Fibroblast of villous mesenchyme (primary cell): ENCODE measurements at places on chromosomes 7 and 10. TPM values are rescaled to one million over a fixed set of nuclear protein-coding genes. Genes with fewer than 3 reads are reported as not detected.

- DNase-seq: no peak
Measured at GRCh38 chr7:47008461-47008860, 573.5 kb downstream of the TNS3 start.

DNA sequence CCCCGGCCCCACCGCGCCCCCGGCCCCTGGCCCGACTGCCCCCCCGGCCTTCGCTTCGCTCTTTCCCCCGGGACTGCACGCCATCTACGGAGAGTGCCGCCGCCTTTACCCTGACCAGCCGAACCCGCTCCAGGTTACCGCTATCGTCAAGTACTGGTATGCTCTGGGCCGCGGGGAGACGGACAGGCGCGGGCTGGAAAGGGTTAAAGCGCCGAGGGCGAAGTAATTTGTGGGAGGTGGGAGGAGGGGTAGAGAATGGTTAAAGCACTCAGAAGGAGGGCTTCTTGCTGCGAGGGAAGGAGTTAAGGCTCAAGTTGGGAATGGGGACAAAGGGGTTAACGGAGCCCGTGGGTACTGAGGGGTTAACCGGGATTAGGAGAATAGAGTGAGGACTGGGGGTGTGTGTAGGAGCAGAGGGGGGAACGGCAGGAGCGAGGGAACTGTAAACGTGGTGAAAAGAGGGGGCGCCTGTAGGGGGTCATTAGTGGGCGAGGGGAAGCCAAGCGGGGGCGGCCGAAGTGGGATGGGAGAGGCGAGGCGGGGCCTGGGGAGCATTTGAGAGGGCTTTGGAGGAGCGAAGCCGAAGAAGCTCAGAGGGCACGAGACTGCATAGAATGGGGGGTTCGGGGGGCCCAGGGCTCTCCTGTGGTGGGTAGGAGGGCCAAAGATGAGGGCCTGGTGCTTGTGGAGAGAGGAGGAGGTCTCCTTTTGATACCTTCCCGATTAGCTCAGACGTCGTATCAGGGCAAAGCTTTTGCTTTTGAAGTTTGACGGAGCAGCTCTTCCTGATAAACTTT lies 605 bp downstream of the SUFU start:
- DNase-seq: peak; percentile 54

- no peak for DNase-seq
Measured at GRCh38 chr7:71842381-71842780, 569.8 kb downstream of the CALN1 start.

DNA sequence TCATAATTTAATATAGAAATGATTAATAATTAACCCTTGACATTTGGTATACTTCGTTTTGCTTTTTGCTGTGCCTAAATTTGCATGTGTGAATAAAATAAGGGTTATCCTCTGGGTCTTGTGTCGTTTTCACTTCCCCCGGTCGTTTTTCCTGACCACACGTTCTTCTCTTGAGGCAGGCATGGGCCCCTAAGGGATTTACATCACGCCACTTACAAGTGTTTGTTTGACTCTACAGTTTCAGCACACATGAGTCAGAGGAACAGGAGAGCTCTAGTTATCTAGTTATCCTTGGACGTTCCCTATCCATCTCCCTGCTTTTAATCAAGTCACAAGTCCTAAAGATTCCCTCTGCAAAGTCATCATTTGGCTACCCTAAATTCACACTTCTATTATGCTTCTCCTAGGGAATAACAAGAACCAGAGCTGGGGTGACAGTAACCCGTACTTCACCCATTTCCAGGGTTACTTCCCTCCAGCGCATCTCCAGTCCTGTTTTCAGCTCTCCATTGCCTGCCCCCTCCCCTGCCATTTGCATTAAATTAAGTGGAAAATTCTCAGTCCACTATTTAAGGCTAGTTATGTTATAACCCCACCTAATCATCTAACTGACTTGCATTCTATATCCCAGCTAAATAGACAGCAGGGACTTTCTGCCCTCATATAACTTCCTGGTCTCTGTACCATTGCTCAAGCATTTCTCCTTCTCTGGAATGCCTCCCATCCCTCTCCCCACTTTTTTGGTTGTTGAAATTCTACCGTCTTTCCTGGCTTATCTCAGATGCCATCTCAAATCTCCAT lies 206.9 kb downstream of the PTEN start:
- DNase-seq: peak; percentile 51

DNA sequence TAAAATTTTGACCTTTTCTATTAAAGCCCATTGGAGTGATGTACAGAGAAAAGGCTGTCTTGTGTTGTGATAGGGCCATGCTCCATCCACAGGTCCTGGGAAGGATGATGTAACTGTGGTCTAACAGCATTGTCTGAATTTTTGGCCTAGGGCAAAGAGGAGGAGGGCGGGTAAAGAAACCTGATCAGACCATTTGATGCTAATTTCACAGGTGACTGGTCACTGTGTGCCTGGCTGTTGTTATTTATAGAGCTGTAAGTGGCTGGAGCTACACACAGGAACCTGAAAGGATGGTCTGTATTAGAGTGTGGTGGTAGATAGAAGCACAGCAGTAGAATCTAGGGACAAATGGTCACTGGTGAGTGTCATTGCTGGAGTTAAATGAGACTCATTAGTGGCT lies 182.1 kb downstream of the AUTS2 start:
- no peak for DNase-seq

- DNase-seq: no peak
Measured at GRCh38 chr10:111516144-111516543, 439.3 kb downstream of the ADRA2A start.

GRCh38 chr7:27103489-27104226 lies 1.2 kb upstream of the HOXA2 start:
- no peak for DNase-seq

DNA sequence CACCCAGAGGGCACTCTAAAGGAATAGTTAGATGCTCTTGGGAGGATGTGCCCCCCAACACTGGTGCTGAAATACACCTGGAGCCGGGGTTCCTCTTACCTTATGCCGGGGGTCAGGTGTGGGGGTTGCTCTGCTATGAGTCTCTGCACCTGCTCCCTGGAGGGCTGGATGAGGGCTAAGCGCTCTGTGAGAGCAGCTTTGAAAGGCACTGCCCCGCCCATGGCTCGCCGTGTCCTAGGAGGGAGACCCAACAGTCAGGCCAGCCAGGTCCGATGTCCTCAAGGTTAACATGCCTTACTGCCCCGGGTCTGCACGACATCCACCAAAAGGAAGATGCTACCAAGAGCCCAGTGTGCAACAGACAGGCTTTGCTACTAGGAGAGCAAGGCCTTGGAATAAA lies 31.7 kb downstream of the PSPH start:
- no peak for DNase-seq

DNA sequence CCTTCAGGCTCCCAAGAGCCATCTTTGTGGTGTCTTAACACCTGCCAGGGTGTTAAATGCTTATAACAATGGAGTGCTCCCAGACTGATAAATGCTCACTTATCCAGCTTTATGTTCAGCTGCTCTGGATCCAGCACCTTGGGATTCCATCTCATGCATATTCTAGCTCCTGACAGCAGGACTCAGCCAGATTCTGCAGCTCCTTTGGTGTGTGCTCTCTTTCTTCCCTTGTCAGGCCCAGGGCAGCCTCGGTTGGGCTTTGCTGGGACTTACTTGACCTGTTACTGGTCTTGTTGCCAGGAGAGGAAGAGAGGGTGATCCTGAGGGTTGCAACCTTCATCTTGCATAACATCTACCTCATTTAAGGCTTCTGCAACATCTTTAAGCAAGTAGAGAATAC lies 59.4 kb upstream of the CCNY start:
- DNase-seq: no peak

DNA sequence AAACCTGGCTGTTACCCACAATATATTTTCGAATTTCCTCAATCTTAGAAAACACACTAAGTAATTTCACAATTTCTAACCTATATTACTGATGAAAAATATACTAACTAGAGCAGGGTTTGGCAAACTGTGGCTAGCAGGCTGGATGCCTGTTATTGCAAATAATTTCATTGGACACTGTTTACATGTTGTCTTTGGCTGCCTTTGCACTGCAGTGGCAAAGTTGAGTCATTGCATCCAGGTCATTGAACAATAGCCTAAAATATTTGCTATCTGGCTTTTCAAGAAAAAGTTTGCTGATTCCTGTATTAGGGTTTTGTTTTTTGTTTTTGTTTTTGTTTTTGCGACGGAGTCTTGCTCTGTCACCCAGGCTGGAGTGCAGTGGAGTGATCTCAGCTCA lies 47.2 kb downstream of the KIF11 start:
- DNase-seq: peak; percentile 31

- DNase-seq: no peak
Measured at GRCh38 chr10:125008689-125009638, 67.0 kb downstream of the ZRANB1 start.

- DNase-seq: no peak
Measured at GRCh38 chr7:24444666-24445440, 128.4 kb upstream of the PALS2 start.

DNA sequence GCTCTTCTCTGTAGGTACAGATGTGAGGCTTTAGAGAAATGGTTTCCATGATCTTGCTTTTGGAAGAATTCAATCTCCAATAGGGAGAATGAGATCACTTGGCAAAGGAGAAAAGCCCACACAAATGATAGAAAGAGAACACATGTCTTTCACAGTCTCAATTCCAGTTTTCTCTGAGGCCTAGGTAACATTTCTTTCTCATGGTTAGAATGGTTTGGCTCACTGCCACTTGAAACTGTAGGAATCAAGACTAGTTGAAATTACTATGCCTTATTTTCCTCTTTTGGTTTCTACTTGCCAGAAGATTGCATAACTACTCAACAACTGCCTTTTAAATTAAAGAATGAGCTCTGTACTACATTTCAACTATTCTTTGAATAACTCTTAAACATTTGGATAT lies 276.5 kb upstream of the TEX47 start:
- no peak for DNase-seq

DNA sequence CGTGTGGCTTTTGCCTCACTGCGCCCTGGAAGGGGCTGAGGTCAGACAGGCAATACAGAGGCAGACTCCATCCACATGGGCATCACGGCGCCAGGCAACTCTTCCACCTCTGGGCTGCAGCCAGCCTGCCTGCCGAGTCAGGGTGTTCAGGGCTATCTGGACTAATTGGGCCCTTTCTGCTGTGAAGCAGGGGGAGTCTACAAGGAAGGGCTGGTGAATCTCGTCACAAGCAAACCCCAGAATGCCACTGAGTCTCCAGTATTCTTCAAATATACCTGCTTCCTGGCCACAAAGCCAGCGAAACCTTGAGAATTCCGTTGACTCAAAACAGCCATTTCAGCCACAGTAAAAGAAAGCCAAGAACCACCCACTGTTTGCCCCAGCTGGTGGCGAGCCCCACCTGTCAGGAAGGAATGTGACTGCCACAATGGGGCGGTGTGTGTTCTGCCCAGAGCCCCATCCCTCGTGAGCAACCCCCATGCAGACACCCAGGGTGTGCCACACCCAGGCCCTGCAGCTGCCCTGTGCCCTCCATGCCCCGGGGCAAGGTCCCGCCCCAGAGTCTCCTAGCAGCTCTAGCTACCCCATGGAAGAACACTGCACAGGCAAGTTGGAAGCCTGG lies 117.3 kb downstream of the FAM53B start:
- no peak for DNase-seq

DNA sequence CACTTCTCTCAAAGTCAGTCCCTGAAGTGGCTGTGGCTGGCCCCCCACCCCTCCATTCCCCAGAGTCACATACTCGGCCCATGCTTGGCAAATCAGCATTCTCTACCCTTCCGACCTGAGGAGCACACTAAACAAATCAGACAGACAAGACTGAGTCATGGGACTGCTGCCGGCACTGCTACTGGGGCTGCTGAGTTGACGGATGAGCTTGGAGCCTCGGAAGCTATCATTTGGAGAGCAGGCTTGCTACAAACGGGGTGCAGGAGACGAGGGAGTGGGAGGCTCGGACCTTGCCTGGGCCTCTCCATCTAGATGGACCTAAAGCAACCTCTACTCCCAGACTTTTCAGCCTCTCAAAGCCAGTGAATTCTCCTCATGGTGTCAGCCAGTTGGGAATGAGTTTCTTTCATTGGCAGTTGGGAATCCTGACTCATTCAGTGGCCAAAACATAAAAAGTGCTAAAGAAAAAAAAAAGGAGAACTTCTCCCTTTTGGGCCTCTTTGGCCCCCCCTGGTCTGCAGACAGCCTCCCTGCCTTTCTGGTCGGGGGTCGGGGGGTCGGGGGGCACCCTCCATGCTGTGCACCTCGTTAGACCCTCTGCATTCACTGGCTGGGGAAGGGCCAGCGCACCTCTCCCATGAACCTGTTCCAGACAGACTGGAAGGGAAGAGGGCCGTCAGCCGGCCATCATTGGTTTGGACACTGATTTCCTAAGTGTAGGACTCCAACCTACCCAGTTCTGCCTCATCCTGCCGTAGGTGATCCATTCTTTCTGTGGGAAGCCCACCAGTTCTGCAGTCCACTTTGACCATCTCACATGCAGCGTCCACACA lies 52.3 kb upstream of the COL13A1 start:
- no peak for DNase-seq

DNA sequence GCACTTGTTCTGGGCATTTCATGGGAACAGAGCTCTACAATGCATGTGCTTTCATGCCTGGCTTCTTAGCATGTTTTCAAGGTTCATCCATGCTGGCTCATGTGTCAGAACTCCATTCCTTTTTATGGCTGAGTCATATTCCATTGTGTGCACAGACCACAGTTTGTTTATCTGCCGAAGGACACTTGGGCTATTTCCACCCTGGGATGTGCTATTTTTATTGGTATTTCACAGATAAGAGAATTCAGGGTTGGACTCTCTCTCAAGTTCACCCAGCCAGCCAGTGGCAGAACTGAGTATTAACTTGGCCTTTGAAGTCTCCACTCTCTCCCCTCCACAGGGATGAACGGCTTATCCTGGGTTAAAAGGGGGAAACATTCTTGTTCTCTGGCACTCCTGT lies 190.7 kb upstream of the GPR26 start:
- no peak for DNase-seq

The GPR26 gene
- not detected in 2 replicates for total RNA-seq
